ENCODE measurements at places on chromosomes 1 and 21.
A peak's percentile ranks its signal among the peaks of the same experiment; 100 is the strongest.

DNA sequence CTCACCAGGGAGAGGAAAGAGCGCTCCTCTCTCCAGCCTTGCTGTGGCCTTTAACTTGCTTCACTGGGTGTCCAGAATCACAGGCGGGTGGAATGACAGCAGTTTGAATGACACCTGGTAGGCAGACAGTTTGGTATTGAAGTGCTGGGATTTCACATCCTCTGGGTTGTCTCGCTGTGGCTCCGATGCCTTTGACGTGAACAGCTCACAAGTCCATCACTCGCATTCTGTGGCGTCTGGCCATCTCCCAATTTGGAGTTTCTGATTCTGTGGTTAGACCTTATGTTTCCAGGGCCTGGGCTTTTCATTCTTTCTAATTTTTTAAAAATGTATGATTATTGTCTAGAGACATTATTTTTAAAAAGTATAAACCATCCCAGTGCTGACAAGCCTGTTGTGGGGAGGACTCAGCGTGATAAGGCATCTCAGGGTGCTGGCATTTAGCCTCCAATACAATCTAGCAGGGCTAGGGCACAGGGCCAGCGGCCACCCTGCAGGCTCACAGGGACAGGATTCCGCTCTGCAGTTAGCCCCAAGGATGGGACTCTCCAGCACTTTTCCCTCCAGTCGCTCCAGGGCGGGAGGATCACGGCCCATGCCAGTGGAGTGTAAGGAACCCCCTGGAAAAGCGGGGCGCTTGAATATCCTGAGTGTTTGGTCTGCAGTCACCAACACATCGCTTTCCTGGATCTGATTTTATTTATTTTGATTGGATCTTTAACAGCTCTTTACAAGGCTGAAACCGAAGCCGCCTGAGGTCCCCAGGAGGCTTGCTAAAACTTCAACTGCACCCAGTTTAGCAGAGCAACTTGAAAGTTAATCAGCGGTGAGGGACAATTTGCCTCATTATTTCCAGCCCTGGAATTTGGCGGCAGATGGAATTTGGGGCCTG lies 178.3 kb downstream of the TRABD2B start:
- no peak for DNase-seq

GRCh38 chr1:99004254-99004860 lies 304 bp downstream of the PLPPR5 start:
- DNase-seq = peak; percentile 76

DNA sequence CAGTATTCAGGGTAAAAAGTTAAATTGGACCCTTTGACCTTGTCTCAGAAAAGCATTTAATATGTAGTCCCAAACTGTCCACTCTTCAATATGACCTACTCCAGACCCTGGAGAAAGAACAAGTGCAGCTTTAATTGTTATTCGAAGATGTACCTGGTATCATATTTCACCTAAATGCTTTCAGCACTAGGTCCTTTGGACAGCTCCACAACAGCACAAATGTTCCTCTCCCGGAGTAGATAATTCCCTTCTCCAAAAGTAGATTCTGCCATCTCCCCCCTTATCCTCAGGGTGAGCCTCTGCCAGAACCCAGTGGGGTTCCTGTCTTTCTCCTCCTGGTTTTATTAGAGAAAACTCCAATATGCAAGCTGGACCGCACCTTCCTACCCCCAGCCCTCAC lies 104.5 kb upstream of the AJAP1 start:
- DNase-seq = peak; percentile 63

DNA sequence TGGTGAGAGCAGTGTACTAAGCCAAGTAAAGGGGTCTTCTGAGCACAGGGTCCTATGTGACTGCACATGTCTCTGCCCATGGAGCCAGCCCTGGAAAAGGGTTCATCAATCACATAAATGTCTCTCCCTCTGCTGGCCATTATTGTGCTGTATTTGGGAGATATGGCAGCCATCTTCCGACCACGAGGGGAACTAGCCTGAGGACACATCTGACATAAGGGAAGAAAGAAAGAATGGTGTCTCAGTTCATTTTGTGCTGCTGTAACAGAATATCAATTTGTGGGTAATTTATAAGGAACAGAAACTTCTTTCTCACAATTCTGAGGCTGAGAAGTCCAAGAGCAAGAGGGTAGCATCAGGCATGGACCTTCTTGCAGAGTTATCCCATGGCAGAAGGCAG lies 55.1 kb upstream of the GJA5 start:
- no peak for DNase-seq

DNA sequence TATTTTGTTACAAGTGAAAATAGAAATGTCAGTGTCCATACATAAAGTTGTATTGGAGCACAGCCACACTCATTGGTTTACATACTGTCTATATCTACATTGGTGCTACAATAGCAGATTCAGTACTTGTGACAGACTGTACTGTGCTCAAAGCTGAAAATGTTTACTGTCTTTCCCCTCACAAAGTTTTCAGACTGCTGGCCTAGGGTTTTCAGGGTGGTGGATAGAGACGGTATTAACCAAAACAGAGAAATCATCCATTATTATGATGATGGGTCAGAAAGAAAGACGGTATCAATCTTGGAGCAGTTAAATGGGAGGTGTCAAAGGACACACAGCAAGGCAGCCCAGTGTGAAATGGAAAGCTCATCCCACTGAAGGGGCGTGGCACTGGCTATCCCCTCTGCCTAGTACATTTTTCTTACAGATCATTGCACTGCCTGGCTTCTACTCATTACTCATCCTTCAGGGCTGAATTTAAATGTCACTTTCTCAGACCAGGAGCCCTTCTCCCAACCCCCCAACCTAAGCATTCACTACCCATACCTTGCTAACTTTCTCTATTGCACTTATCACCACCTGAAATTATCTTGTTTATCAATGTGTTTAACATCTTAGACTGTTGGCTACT lies 10.2 kb downstream of the JAK1 start:
- DNase-seq = peak; percentile 48

- no peak for DNase-seq
These were observed 24.1 kb downstream of the FAM177B start for GRCh38 chr1:222761083-222761482.

- DNase-seq = no peak
These were observed 57.3 kb downstream of the MACF1 start for GRCh38 chr1:39261712-39262221.

DNA sequence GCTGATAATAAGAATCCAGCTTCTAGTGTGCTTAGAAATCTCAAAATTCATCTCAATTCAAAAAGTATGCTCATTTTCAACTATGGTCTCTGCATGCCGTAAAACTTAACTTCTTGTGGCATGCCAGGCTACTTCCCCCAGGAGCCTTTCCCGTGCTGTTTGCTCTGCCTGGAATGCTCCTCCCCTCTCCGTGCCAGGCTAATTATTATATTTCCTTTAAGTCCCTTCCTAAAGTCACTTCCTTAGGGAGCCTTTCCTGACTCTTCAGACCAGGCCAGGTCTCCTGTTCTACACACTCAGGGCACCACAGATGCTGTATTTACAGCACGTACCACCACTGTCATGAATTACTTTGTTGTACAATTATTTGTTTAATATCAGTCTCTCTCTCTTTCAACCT lies 67.1 kb upstream of the PPP2R5A start:
- no peak for DNase-seq

GRCh38 chr1:183673605-183674323 lies 20.6 kb upstream of the APOBEC4 start:
- no peak for DNase-seq

DNA sequence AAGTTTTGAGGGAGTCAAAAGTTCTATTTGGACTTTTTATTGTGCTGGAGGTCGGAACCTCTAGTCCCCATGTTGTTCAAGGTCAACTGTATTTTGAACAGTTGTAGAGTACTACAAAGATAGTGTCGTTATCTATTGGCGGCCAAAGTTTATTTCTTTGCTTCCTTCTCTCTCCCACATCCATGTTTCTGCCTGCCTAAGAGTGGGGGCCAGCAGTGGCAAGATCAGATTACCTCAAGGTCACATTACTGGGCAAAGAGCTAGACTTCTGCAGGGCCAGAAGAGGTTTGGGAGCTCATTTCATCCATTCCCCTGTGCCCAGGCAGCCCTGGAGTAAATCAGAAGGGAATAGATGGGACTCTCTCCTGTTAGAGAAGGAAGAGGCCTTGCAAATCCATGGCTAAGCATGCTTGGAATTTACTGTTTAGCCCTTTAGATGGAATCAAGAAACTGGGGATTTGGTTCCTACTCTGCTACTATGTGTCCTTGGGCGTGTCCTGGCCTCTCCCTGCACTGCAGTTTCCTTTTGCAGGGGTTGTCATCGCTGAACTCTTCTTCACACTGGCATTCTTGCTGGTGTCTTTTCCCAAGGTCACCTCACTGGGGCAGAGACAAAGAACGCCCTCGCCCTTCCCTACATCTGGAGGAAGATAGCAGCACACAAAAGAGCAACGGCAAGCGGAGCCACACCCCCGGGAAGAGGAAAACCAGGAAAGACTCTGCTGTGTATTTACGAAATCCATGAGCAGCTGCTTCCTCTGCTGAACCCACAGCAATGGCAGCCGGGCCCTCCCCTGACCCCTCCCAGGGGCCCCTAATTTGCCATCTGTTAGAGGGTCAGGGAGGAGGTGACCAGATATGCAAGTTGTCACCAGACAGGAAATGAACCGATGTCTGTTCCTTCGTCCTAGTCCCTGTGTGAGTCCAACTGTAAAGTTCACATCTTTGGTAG lies 73.3 kb downstream of the PLPP3 start:
- no peak for DNase-seq

DNA sequence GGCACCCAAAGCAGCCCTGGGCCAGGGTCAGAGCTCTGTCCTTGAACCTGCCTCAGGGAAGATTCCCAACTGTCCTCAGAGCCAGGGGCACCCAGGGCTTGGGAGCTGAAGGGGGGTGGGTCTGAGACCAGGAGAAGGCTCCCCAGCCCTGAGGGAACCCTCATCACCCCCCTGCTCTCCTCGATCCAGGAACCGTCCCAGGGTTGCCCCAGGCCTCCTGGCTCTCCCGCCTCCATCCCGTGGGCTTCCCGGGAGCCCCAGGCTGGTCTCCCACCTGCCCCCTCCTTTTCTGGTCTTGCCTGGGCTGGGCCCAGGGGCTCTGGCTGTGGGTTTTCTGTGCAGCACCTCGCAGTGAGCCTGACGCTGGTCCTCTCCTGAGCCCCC lies 6.7 kb upstream of the SAMD11 start:
- DNase-seq = no peak

GRCh38 chr1:87903242-87903641 lies 574.6 kb downstream of the LMO4 start:
- DNase-seq = no peak

GRCh38 chr1:172497230-172497629 lies 35.7 kb upstream of the SUCO start:
- peak; percentile 28 for DNase-seq

DNA sequence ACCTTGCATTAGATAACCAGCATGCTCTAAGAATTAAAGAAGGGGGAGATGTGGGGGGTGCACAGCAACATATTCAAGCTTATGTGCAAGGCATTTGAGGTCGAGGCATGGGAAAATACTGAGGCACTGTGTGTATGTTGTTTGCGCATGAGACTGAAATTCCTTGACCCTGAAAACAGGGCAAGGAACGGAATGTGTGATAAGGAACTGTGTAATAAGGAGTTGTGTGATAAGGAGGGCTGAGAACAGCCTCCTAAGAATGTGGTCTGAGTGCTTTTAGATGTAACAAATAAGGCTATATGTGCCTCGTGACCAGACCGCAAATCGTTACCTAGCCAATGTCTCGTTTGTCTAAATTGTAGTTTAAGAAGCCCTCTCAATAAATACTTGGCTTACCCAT lies 26.5 kb upstream of the ITLN1 start:
- DNase-seq = no peak

- DNase-seq = no peak
These were observed 63.8 kb upstream of the MPC2 start for GRCh38 chr1:168000656-168001055.

DNA sequence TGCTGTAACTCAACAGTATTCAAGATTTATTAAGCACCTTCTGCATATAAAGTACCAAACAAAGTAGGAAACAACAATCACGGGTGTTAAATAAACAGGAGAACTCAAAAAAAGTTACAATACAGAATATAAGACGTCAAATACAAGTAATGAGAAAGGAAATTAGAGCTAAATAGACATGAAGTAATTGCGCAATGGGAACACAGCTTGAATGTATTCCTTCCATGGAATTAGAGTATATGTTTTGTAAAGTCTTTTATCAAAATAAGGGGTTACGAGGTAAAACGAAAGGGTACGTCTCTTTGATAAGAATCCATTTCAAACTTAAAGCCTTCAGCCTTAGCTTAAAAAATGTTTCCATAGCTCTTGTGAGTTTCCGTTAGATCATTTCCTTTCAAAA lies 109.1 kb downstream of the SPATA6 start:
- no peak for DNase-seq

GRCh38 chr1:185328255-185328654 lies 11.2 kb upstream of the IVNS1ABP start:
- DNase-seq = no peak

DNA sequence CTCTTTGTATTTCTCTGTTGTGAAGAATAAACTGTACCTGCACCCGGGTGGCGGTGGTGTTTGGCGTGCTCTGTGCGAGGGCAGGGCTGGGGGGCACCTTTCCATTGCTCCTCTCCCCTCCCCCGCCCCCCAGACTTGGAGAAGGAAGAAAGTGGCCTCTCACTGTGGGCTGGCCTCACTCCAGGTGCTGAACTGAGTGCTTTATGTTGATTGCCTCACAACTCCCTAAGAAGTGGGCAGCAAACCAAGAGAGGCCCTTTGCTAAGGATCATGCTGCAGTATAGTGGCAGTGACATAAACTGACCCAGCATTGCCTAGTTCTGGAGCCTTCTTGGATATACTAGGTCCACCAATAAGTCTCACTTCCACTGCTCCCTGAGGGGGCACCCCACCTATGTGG lies 20.2 kb downstream of the A3GALT2 start:
- DNase-seq = peak; percentile 35

DNA sequence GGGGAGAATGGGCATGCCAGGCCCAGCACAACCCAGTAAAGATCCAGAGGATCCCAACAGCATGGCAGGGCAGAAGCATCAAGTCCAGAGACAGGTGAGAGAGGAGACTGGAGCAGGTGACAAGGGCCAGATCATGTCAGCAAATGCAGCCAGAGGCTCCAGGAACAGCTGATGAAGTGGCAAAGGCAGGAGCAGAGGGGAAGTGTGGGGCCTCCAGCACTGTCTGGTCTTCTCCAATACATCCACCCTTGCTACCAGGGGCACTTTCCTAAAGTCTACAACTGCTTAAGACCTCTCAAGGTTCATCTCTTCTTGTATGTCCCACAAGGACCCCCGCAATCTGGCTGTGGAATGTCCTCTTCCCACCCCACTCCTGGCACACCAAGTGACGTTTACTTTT lies 17.4 kb downstream of the FAM163A start:
- DNase-seq = no peak

DNA sequence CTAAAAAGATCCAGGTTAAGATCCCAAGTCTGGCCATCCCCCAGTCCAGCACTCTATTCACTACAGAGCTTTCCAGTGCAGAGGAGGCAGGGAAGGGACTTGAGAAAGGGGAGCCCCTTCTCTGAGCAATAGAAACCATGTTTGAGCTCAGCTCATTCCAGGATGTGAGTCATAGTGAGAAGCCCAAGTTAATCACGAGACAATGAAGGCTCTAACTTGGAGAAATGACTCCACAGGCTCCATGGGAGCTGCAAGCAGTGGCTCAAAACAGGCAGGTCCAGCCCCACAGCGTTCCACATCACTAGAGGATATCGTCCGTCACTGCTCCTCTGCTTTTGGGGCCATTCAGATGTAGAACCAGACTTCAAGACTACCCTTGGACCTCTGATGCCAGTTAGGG lies 59.1 kb downstream of the CAMK2N1 start:
- DNase-seq = no peak

All from H7 (cell line).